ENCODE measurements at places on chromosomes 11 and 22.

DNA sequence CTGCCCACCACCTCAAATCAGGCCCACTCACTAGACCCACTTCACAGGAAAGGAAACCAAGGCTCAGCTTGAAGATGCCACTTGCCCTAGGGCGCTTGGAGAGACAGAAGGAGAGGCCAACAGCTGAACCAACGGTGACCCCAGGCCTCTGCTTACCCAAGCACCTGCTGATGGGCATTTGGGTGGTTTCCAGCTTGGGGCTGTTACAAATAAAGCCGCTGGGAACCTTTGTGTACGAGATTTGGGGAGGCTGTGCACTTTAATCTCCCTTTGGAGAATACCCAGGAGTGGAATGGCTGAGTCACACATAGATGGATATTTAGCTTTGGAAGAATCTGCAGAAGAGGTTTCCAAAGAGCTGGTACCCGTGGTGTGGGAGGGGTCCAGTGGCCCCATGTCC, 50.9 kb upstream of the LINC01488 start:
- DNase-seq: no peak

DNA sequence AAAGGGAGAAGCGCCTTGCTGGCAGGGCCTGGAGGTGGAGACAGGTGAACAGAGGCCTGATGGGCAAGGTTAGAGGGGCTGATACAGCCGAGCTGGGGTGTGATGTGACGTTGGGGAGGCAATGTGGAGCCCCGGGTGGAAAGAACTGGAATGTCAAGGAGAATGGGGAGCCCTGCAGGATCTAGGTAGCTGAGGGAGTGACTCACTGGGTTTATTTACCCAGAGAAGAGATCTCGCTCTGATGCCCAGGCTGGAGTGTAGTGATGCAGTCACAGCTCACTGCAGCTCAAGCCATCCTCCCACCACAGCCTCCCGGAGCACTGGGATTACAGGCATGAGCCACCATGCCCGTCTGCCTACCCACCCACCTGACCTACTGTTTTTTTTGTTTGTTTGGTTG, 1.9 kb upstream of the CYB5R3 start:
- no peak for DNase-seq

DNA sequence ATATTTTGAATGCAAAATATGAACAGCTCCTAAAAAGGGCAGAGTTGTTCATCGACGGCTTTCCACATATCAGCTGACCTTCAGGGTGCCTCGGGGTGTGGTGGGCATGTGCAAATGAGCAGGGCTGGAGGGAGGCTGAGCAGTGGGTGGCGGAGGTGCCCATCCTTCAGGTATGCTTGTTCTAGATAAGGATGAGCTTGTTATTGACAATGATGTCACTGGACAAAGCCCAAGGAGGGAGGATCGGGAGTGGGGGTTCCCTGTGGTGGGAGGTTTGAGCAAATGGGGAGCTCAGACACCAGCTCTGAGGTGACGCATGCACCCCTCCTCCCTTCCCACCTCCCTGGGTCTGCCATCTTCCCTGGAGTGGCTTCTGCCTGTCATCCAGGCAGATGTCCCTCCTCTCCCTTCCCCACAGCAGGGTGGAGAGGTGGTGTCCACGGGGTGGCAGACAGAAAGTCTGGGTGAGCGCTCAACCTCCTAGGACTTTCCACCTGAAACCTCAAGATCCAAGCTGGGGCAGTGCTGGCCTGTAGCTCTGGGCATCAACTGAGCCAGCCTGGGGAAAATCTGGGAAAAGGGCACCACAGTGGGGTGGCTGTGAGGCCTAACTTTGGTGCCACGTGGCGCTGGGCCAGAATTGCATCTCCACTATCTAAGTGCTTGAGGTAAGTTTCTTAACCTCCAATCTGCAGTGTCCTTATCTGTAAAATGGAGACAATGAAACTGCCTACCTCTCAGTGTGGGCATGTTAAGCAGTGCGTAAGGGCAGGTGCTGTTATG, 106.3 kb upstream of the THY1 start:
- no peak for DNase-seq

DNA sequence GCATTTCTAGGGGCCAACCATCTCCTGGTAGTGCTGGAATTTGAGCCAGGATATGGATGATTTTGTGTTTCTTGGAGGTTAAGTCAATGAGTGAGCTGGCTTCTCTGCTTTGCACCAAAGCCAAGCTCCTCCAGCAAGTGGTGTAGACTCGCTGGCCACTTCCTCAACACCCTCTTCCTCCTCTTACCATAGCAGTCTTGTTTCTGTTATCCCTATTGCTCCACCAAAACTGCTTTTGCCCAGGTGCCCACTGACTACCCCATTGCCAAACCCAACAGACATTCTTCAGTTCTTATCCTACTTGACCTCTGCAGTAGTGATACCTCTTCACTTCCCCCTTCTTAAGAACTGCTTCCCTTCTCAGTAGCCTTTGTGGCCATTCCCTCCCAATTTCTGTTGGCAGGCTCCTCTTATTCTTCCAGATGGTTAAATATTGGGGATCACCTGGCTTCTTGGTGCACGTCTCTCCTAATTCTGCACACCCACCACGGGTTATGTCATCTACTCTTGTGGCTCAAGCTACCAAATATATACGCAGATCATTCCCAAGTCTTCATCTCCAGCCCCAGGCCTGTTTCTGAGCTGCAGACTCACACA, 7.0 kb upstream of the PRG2 start:
- no peak for DNase-seq

All from progenitor cell of endocrine pancreas (in vitro differentiated cells).